ENCODE measurements at places on chromosomes 5 and 9.

DNA sequence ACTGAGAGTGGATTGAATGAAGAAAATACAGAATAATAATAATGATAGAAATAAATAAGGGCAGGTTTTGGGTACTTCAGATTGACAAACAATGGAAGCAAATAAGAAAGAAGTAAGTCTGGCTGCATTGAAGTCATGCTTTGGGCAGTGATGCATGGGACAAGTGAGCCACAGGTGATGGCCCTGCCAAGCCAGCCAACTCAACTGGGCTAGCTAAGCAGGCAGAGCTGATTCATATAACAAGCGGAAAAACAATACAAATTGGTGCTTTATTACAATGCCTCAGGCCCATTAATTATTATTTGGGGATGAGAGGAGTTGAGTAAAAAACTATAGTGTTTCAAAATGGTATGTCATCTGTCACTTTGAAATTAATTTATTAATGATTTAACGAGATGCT is 502.0 kb downstream of the CDH12 start:
- DNase-seq: no peak

GRCh38 chr9:120532475-120532874 is 47.5 kb downstream of the CDK5RAP2 start:
- DNase-seq: no peak

- no peak for DNase-seq
Measured at GRCh38 chr5:32163785-32164184, 10.3 kb downstream of the GOLPH3 start.

- DNase-seq: no peak
Measured at GRCh38 chr5:41827792-41828191, 42.4 kb downstream of the OXCT1 start.

DNA sequence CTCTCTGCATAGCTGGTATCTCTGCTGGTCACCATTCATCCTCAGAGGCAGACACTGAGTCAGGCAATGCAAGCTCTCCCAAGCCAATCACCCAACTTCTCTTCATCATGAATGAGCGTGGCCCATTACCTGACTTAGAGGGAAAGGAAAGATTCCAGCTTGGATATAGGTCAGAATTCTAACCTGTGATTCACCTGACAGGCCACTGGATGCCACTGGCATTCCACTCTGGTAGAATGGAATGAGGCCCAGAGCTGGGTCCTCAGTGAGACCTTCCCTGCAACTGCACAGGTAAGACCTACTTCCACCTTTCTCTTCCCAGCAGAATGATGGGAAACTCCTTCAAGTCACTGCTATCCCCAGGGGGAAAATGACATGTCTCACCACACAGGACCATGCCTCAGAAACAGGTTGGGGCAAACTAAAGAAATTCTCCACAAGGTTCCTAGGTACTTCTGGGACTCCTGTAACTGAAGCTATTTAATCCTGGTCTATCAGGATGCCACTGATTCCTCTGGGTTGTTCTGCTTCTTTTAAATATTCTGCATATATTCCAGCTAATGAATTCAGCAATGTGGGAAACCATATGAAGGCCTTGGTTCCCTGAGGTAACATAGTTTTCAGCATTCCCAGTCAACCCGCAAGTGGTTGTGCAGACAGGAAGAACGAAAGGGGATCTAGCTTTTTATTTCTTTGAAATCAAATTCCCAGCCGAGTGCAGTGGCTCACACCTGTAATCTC is 62.0 kb downstream of the SUSD1 start:
- no peak for DNase-seq

DNA sequence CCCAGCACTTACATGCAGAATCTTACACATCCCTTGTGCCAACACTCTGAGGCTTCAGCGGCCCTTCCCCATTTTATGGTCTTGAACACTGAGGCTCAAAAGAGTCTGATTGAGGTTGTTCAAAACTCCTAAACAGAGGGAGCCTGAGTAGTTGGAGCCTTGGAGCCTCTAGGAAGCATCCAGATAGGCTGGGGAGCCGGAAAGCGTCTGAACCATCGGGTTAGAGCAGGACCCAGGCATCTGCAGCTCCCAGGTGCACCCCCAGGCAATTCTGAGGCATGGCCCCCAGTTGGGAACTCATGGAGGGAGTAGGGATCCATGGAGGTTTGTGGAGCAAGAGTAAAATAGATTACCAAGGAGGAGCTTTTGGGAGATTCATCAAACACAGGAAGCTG is 3.8 kb downstream of the OLFML2A start:
- DNase-seq: no peak

DNA sequence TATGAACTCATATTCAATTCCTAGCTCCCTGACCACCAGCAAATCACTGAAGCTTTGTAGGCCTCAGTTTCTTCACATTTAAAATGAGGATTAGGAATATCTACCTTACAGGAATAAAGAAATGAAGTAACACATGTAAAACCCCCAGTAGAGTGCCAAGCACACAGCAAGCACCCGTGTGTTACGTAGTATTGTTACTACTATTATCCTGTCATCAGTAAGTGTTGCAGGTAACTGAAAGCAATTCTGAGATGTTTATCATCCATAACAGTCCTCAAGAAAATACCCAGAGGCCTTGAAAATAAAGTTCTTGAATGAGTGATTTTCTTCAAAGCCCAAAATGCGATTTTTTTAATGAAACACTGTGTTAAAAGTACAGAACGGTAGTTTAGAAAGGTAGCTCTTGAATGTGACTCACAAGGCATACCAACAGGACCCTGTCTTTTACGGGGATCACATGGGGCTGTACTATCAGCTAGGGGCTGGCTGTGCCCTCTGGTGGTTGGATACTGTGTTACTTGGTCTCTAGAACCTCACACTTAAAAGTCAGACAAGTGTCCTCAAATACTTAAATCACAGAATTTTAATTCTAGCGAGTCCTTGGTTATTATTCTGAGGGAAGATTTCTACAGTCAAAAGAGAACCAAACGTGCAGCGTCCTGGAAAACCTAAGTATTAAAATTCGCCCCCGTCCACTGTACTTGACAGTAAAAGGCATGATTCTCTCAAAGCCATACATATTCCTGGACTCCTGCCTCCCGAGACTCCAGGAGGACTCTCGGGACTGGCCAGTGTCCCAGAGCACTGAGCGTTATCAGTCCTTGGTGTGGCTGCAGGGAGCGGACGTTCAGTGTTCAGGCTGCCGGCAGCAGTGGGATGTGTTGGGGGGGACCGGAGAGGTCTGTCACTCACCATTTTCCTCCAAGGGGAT is 725 bp downstream of the NDUFB6 start:
- peak; percentile 42 for DNase-seq

DNA sequence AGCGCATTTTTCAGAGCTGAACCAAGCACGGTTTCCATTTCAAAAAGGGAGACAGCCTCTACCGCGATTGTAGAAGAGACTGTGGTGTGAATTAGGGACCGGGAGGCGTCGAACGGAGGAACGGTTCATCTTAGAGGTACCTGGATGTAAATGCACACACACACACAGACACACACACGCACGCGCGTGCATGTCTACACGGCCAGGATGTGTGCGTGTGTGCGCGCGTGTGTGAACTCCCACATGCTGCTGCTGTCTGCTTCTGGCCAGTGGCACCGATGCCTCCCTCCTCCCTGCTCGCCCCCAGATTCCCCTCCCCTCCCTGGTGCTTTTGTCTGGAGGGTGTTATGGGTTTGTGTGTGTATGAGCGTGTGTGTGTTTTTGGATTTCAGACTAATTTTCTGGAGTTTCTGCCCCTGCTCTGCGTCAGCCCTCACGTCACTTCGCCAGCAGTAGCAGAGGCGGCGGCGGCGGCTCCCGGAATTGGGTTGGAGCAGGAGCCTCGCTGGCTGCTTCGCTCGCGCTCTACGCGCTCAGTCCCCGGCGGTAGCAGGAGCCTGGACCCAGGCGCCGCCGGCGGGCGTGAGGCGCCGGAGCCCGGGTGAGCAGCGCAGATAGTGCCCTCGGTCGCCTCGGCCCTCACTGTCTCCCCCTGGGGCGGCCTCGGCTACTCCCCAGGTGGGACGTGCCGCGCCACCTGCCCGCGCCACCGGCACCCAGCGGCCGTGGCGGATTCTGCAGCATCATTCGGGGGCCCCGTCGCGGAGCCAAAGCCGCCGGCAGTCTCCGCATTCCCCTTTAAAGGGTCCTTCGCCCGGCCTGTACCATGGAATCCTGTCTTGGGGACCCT is at the start of gene NTRK2:
Gene NTRK2 (plus strand): TSS at position 442 of the 850 bp plus-strand sequence. CDS start 1,020 bp downstream, outside the sequence.
- no peak for DNase-seq

DNA sequence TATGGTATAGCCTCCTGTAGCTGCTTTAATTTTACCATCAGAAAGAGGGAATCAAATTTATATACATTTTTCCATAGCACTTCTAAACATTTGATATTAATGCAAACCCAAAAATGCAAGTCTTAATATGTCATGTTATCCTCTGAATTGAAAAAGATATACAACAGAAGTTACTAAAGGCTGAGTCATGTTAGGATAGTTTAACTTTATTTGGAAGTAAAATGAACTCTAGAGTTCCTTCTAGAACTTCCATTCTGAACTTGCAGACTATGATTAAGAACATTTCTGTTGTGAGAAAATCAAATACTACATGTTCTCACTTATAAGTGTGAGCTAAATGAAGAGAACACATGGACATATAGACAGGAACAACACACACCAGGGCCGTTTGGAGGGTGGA is 317.3 kb upstream of the PRR16 start:
- no peak for DNase-seq

DNA sequence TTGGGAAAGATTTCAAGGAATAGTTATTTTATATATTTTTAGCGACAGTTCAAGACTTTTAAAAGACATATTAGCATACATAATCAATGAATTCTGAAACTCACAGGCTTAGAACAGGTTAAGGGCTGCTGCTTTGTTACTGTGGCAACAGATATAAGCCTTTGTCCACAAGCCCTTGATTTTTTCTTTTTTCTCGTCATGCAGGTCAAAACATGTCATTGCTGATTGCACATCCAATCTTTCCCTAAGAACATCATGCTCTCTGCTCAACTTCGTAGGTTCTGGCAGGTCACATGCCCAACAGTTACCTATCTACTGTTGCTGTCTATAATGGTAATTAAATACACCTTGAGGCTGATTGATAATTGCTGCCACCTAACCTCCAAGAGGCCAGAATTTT is 172.5 kb upstream of the PTPRD start:
- DNase-seq: no peak

- DNase-seq: no peak
Measured at GRCh38 chr5:34028349-34028748, 14.7 kb downstream of the C1QTNF3 start.

- no peak for DNase-seq
Measured at GRCh38 chr5:151093476-151093889, 12.6 kb upstream of the TNIP1 start.

DNA sequence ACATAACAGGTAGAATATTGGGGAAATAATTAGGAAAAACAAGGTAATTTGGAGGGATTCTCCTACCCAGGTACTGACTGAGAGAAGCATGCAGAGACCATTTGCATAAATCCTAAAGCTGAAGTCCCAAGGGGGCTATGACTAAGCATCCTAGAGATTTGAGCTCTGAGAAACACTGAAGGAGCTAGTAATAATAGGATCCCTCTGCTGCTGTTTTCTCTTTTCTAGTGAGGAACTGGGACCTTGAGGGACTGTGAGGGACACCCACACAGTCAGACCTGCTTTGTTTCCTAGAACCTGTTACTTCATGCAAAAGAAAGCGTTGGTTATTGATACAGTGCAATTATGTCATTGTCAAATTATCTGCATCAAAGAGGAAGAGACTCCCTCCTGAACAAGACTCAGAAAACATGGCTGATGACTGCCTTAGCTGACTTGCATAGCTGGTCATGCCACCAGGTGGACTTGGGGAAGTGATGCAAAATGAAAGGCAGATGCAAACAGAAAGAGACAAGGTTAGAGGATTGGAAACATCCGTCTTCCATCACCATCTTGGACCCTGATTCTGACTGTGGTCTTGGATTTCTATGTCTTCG is 335.4 kb downstream of the NTRK2 start:
- no peak for DNase-seq
